ENCODE measurements at places on chromosomes 5 and 9. TPM values are rescaled to one million over a fixed set of nuclear protein-coding genes. Genes with fewer than 3 reads are reported as not detected.

DNA sequence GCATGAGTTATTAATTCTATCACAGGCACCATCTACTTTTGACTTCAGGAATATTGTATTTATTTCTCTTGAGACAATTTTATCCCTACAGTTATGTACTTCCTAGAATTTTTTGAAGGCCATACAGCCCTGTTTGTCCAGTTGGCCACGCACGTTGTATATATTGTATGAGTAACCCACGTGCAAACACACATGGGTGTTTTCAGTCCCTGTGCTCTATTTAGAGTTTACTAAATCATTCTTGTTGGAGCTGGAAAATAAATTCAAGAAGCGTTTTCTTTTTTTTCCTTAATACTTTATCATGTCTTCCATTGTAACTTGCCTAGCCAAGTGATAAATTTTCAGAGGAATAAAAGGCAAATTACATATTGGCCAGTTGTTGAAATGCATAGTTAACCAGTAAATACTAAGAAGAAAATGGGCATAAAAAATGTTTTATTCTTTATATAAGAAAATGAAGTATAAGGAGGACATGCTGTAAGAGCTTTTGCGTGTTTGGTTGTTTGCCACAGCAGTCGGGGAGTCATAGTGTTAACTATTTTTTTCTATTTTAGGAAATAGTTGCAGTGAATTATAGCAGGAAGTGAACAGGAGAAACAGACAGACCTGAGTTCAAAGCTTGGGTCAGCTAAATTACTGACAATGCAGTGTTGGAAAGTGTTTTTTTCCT is 86.4 kb upstream of the MINAR2 start:
- H3K36me3 ChIP-seq: no peaks in the 10 kb centered on the region
- no peaks in the 10 kb centered on the region for H3K27me3 ChIP-seq
- no peak for DNase-seq
- H3K4me1 ChIP-seq: no peaks in the 10 kb centered on the region
- H3K27ac ChIP-seq: no peak overlapping the region

The CARD9 gene
- total RNA-seq: 0.89 TPM

- DNase-seq: no peak
- H3K4me3 ChIP-seq: no peak overlapping the region
- peaks cover 49% of the 10 kb centered on the region for H3K27me3 ChIP-seq
- peaks cover 2% of the 10 kb centered on the region for H3K36me3 ChIP-seq
- peaks cover 40% of the 10 kb centered on the region for H3K4me1 ChIP-seq
These were observed 3.1 kb downstream of the PTCH1 start for GRCh38 chr9:95513711-95514110.

DNA sequence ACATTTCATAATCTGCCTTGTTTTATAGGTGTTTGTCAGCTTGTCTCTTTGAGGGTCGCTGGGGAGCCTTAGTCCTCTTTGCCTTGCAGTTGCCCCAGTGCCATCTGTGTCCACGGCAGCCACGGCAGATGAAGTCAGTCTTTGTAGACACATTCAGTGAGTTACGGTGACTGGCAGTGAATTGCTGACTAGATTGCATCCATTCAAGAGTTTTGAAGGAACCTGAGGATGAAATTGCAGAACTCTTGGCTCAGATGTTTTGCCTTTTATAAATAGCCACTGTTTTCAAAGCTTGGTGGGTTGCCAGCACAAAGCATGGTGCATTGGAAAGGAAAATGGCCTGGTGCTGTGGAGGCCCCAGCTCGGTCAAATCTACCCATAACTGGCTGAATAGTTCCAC is 125.6 kb downstream of the TRIO start:
- no peak overlapping the region for H3K4me3 ChIP-seq
- peaks cover 15% of the 10 kb centered on the region for H3K36me3 ChIP-seq
- peaks cover 59% of the 10 kb centered on the region for H3K4me1 ChIP-seq
- H3K27me3 ChIP-seq: no peaks in the 10 kb centered on the region
- DNase-seq: no peak

GRCh38 chr9:108074900-108075299 is 585.3 kb upstream of the KLF4 start:
- no peak overlapping the region for H3K4me3 ChIP-seq
- H3K36me3 ChIP-seq: no peaks in the 10 kb centered on the region
- H3K27ac ChIP-seq: no peak overlapping the region
- H3K27me3 ChIP-seq: peaks cover 4% of the 10 kb centered on the region

GRCh38 chr9:90611121-90611520 is 31.5 kb downstream of the DIRAS2 start:
- H3K27ac ChIP-seq: no peak overlapping the region
- DNase-seq: no peak
- peaks cover 25% of the 10 kb centered on the region for H3K27me3 ChIP-seq
- no peaks in the 10 kb centered on the region for H3K36me3 ChIP-seq

The GDA gene
- 0.18 TPM for total RNA-seq

DNA sequence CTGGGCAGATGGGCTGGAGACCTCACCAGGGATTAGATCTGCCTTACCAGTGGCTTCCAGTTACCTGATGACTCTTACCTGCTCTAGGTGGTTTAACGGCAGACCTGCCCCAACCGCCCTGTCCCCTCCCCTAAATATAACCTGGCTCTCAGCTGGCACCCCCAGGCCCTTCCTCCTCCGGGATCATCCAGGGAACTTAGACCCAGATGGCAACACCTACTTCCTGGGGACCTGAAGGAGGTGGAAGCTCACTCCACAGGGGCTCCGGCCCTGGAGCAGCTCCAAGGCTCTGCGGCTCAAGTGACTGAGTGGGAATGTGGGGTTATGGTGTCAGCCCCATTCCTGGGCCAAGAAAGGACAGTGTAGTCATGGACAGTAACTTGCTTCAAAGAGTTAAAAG is 130.4 kb downstream of the OLFM1 start:
- no peaks in the 10 kb centered on the region for H3K4me1 ChIP-seq
- no peaks in the 10 kb centered on the region for H3K36me3 ChIP-seq
- no peak for DNase-seq
- H3K27me3 ChIP-seq: peaks cover 8% of the 10 kb centered on the region

GRCh38 chr9:72041775-72042194 is 18.6 kb downstream of the C9orf57 start:
- peaks cover 5% of the 10 kb centered on the region for H3K4me1 ChIP-seq
- H3K36me3 ChIP-seq: no peaks in the 10 kb centered on the region
- no peak overlapping the region for H3K4me3 ChIP-seq

Data from activated B cell treated with CpG ODN at 0.5 μM for 24 hours (primary cell).